K562 (cell line): ENCODE measurements at places on chromosomes 4 and X. TPM values are rescaled to one million over a fixed set of nuclear protein-coding genes. Genes with fewer than 3 reads are reported as not detected.

GRCh38 chr4:120922381-120923206 lies at the start of gene PRDM5:
Gene PRDM5, minus strand, starts transcription at chr4:120922726. Its CDS starts 118 bp downstream, at chr4:120922608.
- no peak for DNase-seq
- no peak within 1 kb of the TSS for H3K27ac ChIP-seq
- no peak within 1 kb of the TSS for H3K4me3 ChIP-seq

- DNase-seq: no peak
- no peaks in the 10 kb centered on the region for H3K27me3 ChIP-seq
- no peak overlapping the region for H3K27ac ChIP-seq
- H3K4me3 ChIP-seq: no peak overlapping the region
Measured at GRCh38 chr4:95513022-95513421, 35.8 kb downstream of the UNC5C start.

GRCh38 chrX:101484135-101484534 lies 1.1 kb upstream of the ARMCX4 start:
- H3K27me3 ChIP-seq: no peaks in the 10 kb centered on the region
- H3K4me3 ChIP-seq: no peak overlapping the region
- H3K36me3 ChIP-seq: no peaks in the 10 kb centered on the region

GRCh38 chr4:165592386-165592785 lies 213.6 kb downstream of the CPE start:
- no peaks in the 10 kb centered on the region for H3K4me1 ChIP-seq
- no peak overlapping the region for H3K27ac ChIP-seq
- H3K27me3 ChIP-seq: no peaks in the 10 kb centered on the region
- DNase-seq: no peak

DNA sequence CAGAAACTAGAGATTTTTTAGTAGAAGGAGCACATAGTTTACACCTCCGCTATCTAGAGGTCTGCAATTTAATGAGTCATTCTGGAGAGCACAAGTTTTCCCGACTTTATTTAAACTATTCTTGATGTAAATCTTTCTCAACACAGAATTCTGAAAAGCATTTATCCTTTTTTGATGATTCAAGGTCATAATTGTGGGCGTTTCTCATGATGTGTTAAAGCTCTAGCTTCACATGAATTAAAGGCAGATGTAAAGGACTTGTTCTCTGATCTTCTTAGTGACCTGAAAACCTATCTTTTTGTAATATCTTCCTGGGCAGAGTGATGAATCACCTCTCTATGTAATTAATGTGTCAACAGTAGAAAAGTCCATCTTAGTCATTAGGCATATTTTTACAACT lies 128.8 kb downstream of the COMMD8 start:
- H3K27ac ChIP-seq: no peak overlapping the region
- no peak overlapping the region for H3K4me3 ChIP-seq
- no peaks in the 10 kb centered on the region for H3K36me3 ChIP-seq
- no peak for DNase-seq

FAM241A gene
- total RNA-seq: 5.0 and 5.4 TPM in 2 replicates

TLL1 gene
- total RNA-seq: not detected in 2 replicates
